ENCODE measurements at places on chromosomes 4 and X.

- no peak for DNase-seq
Measured at GRCh38 chrX:151239751-151240150, 63.4 kb downstream of the GPR50 start.

GRCh38 chr4:52057196-52057595 is 6.1 kb downstream of the SPATA18 start:
- peak; percentile 48 for DNase-seq

GRCh38 chrX:120726294-120726693 is 96.4 kb upstream of the C1GALT1C1 start:
- DNase-seq: peak; percentile 0

DNA sequence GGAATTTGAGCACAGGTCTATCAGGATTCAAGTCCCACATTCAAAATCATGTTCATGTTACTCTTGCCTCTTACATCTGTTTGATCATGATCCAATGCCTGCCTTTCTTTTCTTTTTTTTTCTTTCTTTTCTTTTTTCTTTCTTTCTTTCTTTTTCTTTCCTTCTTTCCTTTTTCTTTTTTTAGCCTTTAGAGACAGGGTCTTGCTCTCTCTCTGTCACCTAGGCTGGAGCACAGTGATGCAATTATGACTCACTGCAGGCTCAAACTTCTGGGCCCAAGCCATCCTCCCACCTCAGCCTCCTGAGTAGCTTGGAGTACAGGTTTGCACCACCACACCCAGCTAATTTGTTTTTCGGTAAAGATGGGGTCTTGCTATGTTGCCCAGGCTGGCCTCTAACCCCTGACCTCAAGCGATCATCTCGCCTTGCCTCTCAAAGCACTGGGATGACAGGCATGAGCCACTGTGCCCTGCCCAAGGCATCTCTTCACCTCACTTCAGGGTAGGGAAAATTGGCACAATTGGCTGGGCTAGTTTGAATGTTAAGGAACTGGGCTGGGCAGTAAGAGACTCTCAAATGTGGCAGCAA is 359.2 kb downstream of the FBXW7 start:
- DNase-seq: no peak

- no peak for DNase-seq
Measured at GRCh38 chr4:146439999-146440398, 81.7 kb downstream of the SLC10A7 start.

DNA sequence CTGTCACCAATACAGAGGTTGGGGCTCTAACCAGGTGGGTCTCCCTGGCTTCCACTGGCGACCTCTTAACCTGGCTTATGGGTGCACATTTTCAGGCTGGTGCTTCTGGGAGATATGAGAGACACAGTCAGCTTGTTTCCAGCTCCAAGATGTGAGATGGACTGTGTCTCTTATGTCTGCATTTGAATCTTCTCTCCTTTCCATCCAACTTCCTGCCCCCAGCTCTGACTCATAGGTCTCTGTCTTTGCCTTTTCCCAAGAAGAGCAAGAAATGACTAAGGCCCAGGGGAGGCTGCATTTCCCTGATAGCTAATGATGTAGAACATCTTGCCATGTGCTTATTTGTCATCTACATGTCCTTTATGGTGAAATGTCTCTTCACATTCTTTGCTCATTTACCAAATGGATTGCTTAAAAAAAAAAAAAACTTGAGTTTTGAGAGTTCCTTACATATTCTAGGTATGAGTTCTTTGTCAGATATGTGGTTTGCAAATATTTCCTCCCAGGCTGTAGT is 3.2 kb upstream of the UXT start:
- DNase-seq: peak; percentile 91

DNA sequence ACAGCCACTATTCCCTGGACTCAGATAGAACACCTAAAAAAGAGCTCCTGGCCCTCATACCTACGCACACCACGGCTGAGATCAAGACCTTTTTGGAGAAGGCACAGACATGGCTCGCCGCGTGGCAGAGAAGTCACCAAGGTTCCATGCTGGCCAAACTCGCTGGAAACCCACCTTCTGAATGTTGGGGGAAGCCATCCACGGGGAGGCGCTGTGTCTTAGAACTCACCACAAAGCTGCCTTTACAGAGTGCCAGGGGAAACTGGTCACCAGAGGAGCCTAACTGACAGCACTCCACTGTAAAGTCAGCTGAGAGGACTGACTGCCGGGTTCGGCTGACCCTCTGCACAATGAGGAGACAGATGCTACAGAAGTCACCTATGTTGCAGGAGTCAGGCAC is 97.9 kb downstream of the NEUROG2 start:
- no peak for DNase-seq

DNA sequence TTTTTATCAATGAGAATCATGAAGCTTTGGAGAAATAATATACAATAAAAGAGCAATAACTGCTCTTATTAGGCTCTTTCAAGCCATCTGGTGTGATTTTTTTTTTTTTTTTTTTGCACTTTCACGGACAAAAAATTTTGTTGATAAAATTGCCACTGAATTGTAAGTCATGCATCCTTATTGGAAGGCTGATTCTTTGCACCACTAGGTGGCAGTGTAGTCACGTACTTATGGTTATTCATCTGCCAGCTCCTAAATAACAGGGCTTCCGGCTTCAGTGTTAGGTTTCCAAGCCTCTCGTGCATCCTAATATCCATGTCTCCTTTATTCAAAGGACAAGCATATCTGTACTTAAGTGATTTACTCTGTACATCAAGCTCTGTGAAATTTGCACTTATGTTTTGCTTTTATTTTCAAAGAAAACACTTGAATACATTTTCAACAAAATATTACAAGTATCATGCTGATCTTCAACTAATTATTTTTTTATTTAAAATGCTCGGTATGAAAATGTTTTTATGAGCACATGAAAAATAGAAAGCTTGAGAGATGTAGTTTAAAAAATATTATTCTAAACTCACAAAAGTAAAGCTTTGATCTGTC is 1578.3 kb upstream of the TENM3 start:
- peak; percentile 86 for DNase-seq

- DNase-seq: peak; percentile 18
Measured at GRCh38 chrX:40628506-40628905, 5.3 kb downstream of the MPC1L start.

- DNase-seq: no peak
Measured at GRCh38 chr4:183867247-183867646, 37.9 kb upstream of the STOX2 start.

GRCh38 chr4:7521666-7522065 is 86.9 kb upstream of the PSAPL1 start:
- DNase-seq: no peak

DNA sequence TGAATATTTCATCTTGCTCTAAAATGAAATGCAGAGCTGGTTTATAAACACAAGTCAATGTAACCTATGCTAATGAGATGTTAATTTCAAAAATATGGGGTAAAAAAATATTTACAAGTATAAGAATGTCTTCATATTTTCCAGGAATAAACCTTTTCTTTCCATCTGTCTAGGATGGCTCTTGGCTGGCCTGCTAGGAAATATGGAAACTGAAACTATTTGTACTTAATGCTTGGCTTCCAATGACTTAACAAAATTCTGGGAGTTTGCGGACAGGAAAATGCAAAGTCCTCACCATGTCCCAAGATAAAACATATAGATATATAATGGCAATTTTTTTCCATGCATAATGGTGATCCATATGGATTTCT is 168.1 kb downstream of the SCFD2 start:
- DNase-seq: peak; percentile 23

DNA sequence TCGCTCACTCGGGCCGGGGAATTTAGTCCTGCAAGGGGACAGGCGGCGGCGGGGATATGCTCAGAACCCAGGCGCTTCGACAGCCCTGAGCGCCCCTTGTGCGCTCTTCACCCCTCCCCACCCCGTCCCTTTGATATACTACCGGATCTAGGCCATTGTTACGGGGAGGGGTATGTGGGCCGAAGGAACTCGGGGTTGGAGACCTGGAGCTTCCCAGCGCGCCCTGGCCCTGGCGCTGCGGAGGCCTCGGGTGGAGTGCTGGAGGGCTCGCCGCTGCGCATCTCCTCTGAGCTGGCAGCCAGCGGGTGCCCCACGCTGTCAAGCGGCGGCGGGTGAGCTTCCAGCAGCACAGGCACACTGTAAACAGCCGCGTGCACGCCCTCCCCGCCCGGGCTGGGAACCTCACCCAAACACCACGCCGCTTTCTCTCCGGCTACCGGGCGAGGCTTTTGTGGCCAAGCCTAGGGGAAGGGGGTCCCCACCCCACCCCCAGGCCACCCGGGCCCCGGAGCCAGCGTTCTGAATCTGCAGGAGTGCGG is 54.5 kb upstream of the BCOR start:
- no peak for DNase-seq

All from suppressor macrophage treated with lipopolysaccharide for 4 hours (primary cell).